ENCODE measurements at places on chromosomes 16 and 17. TPM values are rescaled to one million over a fixed set of nuclear protein-coding genes. Genes with fewer than 3 reads are reported as not detected.

Gene GPR142
- not detected for total RNA-seq

Gene CDR2L
- total RNA-seq, result 15.1 TPM

Gene SPIRE2
- 34.5 TPM for total RNA-seq

Gene KRT20
- not detected for total RNA-seq

Gene NGFR
- not detected for total RNA-seq

Gene SDR42E1
- 10.5 TPM for total RNA-seq

Gene PIMREG
- 52.2 TPM for total RNA-seq

Gene ARL6IP1
- 294 TPM for total RNA-seq

Gene TAT
- total RNA-seq, result 0.13 TPM

Gene WNT3
- total RNA-seq, result 14.0 TPM

Gene MAF
- not detected for total RNA-seq

Gene AGRP
- not detected for total RNA-seq

Gene SPATA32
- total RNA-seq, result 0.48 TPM

Gene KCNH4
- total RNA-seq, result not detected

Gene MEOX1
- 0.25 TPM for total RNA-seq

Gene FOXO3B
- total RNA-seq, result 6.2 TPM

Gene CACNG3
- not detected for total RNA-seq

Gene STX1B
- 3.9 TPM for total RNA-seq

Gene CUEDC1
- total RNA-seq, result 60.7 TPM

Gene PDIA2
- not detected for total RNA-seq

Gene ZNF385C
- 1.7 TPM for total RNA-seq

Gene CDC6
- 37.8 TPM for total RNA-seq

Gene APOBR
- total RNA-seq, result 2.4 TPM

Gene KRTAP1-5
- not detected for total RNA-seq

Gene KLHL11
- total RNA-seq, result 14.5 TPM

Gene OR3A2
- total RNA-seq, result not detected

Gene TBC1D26
- total RNA-seq, result 0.85 TPM

Gene DNAH17
- 1.4 TPM for total RNA-seq

Gene TSPOAP1
- 0.18 TPM for total RNA-seq

Gene GUCY2D
- total RNA-seq, result 0.79 TPM

Gene PYY
- total RNA-seq, result not detected

Gene ALDOC
- total RNA-seq, result 17.4 TPM

Gene BICDL2
- 57.9 TPM for total RNA-seq

Gene SNAI3
- total RNA-seq, result 2.0 TPM

Gene MRM1
- 10.9 TPM for total RNA-seq

Gene ATF7IP2
- total RNA-seq, result not detected

Gene SMIM5
- 0.31 TPM for total RNA-seq

Gene CD300LG
- not detected for total RNA-seq

Gene AATK
- 2.4 TPM for total RNA-seq

Gene SOST
- not detected for total RNA-seq

Gene CCL17
- not detected for total RNA-seq

Gene SOCS7
- 14.2 TPM for total RNA-seq

Gene EME1
- 18.2 TPM for total RNA-seq

Measured in PC-9 (cell line).